ENCODE measurements at places on chromosomes 7 and 10.

DNA sequence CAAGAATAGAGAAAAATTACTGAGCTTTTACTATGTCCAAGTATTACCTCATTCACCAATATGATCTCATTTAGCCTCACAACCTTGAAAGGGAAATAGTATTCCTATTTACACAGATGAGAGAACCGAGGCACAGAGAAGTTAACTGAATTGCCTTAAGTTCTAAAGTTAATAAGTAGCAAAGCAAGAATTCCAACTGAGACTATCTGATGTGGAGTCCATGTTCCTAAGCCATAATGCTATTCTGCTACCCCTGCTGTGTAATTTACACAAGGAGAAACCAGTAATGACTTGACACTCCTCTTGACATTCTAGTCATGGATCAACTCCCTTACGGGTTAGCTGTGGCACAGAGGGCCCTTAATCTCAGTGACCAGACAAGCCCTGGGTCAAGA lies 60.7 kb downstream of the ABCB4 start:
- no peak for DNase-seq

GRCh38 chr10:60192946-60193345 lies 196.7 kb downstream of the ANK3 start:
- no peak for DNase-seq

DNA sequence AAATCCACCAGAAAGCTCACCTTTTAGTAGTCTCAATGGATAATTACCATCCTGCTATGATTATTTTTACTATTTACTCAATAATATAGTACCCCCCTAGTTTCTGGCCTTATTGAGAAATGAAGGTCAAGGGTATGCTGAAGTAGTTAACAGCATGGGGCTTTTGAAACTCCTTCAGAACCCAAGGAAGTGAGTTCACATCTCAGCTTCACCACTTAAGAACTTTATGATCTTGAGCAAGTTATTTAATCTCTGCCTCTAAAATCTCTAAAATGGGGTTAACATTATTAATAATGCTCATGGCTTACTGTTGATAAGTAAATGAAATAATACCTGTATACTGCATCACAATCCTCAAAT lies 5.8 kb downstream of the MTPN start:
- DNase-seq, result no peak

DNA sequence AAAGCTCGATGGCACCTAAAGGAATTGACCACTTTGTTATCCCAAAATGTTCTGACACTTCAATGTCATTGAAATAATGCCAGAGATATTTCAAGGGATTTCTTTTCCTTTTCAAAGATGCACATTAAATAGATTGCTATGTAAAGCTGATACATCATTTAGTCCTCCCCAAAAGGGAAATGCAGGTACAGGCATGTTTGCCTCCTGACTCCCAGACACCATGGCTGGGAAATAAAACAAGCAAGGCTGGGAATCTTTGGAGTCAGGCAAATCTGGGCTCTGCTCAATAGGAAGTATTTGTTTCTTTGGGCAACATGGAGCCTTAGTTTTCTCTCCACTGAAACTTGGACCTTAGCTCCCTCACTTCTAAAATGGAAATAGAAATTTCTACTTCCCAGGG lies 230.8 kb upstream of the LRRTM3 start:
- no peak for DNase-seq

DNA sequence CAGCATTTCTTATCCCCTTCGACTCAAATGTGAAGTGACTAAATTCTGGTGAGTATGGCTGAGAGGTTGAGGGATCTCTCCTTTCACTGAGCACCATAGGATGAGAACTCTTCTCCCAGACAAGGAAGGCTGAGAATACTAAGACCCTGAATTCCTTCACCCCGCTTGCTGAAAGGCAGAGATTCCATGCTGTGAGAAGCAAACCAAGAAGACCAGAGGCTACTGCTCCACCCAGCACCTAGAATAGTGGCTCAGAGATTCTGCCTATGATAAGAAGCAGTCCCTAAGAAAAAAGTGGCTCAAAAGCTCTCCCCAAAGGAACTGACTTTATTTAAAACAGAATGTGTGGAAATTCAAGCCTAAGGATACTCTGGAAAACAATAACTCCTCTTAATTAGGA lies 26.7 kb upstream of the WNT2 start:
- DNase-seq, result no peak

- DNase-seq, result no peak
These were observed 11.6 kb downstream of the DYDC1 start for GRCh38 chr10:80344912-80345311.

GRCh38 chr7:121266307-121266894 lies 62.4 kb upstream of the WNT16 start:
- DNase-seq, result no peak

GRCh38 chr7:19079066-19079465 lies 38.4 kb downstream of the TWIST1 start:
- DNase-seq, result no peak

DNA sequence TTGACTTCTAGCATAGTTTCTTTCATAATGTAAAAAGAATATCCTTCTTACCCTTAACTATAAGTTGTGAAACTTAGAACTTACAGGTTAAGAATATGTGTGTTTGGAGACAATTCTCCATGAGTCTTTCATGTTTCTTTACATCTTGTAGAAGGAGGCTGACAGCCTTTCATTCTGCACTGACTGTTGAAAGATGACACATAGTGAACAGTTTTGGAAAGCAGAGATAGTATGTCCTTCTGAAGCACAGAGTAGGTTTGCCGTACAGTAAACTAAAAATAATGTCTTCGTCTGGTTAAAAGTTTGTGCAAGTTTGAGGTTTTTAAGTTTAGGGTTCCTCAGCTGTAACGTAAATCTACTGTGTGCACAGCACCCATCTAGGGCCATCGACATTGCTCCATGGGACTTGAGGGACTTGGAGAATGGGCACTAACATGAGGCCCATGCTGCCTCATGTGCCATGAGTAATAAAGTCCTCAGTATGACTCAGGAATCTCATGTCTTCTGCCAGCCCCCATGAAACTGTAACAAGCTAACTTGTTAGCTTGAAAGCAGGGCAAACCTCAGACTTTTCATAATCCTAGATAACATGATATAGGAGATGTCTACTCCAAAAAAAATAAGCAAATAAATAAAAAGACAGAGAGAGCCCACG lies 24.5 kb upstream of the ELAPOR2 start:
- DNase-seq, result no peak

- no peak for DNase-seq
These were observed 2.9 kb downstream of the RBM20 start for GRCh38 chr10:110647136-110647430.

- no peak for DNase-seq
These were observed 53.3 kb upstream of the DNAJB12 start for GRCh38 chr10:72407927-72408600.

DNA sequence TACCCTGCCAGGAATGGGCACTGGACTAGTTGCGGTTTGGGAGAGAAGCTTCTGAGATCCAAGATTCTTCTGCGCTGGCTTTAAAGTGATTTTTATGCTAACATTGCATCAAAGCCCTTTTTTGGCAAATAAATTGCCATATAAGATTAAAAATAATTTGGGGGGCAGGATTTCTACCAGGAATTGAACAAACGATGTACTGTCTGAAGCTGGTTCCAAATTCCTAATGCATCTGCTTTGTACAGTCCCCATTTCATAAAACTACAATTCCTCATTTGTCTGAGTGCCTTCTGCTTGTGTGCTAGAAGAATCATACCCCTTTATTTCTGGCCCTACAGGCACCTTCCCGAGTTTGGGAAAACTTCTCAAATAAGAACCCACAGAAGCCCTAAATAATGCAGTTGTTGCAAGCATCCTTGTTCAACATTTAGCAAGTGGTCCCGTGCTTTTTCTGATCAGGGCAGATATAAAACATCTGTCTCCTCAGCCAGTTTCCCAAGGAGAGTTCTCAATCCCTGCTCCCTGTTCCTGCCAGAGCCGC lies 349.7 kb downstream of the PTEN start:
- DNase-seq, result no peak

DNA sequence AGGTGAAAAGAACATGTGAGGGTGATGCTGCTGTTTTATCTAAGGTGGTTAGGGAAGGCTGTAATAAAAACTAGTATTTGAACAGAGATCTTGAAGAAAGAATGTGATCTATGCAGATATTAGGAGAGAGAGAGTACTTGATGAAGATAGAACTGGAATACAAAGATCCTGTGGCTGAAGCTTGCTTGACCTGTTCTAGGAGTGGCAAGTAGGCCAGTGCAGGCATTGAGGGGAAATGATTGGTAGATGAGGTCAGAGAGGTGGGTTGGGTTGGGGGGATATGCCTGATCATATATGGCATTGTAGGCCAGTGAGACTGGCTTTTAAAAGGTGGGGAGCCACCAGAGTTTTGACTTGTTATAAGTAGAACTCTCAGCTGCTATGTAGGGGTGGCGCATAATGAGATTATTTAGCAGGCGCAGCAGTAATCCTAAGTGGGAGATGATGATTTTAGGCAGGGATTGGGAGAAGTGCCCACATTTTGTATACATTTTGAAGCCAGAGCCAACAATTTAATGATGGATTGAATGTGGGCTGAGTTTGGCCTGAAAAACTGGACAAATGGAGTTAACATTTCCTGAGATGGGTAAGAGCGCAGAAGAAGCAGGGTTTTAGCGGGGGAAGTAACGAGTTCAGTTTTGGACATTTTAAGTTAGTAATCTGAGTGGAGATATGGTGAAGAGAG lies 8.2 kb downstream of the CCSER2 start:
- DNase-seq, result no peak

GRCh38 chr7:10128748-10129147 lies 844.9 kb upstream of the PHF14 start:
- DNase-seq, result no peak

- DNase-seq, result no peak
These were observed 201.2 kb downstream of the LHFPL3 start for GRCh38 chr7:104529567-104529966.

DNA sequence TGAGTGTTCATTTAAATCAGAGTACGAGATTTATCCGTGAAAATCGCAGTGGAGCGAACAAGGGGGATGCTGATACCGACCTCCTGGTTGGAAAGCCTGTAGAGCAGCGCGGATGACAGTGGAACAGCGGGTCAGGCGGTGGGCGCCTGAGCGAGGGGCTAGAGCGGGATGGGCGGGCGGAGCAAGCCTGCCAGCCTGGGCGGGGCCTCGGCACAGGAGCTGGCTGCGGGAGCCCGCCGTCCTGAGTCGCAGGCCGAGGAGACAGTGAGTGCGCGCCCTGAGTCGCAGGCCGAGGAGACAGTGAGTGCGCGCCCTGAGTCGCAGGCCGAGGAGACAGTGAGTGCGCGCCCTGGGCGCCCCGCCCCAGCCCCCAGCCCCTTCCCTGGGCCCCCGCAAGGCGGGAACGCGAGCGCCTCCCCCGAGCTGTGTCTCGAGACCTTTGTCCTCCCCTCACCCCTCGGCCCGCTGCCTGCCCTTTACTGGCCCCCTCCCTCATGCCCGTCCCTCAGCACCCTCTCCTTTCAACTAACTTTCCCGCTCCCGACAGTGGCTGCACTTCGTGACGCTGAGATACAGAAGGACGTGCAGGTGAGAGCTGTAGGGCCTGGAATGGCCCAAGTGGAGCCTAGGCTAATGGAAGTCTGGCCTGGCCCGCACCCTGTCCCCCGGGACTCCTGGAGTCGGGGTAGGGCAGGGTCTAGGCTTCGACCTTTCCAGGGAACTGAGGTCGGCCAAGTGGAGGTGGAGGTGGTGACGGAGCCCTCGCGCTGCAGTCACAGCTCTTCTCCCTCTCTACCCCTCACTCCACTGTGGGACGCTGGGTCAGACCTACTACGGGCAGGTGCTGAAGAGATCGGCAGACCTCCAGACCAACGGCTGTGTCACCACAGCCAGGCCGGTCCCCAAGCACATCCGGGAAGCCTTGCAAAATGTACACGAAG lies at the start of gene AS3MT:
TSS of gene AS3MT (plus strand) at position 213 of the 941 bp plus-strand sequence. CDS start at position 336, 123 bp downstream.
- peak; percentile 83 for DNase-seq

DNA sequence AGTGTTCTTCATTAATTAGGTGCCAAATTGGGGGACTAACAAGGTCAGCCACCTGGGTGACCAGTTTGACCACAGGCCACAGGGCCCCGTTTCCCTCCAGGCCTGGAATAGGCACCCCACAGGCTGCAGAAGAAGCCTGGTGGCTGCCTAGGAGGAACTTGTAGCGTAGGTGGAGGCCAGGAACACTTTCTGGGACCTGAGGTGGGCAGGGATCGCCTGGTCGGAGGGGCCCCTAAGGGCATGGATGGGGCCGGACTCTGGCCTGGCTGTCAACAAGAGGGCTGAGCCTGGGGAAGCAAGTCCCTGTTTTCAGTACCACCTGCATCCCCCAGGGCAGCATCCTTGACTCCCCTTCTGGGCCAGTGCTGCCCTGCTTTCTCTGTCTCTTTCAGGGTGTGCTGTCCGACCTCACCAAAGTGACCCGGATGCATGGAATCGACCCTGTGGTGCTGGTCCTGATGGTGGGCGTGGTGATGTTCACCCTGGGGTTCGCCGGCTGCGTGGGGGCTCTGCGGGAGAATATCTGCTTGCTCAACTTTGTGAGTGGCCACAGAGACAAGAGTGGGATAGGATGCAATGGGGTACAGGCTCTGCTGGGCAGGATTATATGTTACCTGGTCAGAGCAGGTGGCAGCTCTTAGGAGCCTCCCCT lies 30.7 kb upstream of the SH2D4B start:
- no peak for DNase-seq

DNA sequence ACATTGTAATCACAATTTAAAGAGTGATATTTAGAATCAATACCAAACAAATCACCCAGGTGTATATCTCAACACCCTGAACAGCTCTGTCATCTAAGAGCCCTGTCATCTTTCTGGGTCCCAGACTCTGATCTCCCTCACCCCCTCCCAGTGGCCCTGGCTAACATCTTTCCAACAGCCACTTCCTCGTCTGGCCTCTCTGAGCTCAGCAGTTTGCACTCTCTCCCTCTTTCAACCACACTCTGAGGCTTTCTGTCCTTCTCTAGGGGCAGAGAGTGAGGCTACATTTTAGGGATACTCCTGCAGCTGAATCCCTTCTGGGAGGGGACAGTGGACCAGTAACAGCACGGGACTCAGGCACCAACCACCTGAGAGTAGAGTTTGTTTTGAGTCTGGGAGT lies 17.1 kb upstream of the PRRT4 start:
- DNase-seq, result no peak

DNA sequence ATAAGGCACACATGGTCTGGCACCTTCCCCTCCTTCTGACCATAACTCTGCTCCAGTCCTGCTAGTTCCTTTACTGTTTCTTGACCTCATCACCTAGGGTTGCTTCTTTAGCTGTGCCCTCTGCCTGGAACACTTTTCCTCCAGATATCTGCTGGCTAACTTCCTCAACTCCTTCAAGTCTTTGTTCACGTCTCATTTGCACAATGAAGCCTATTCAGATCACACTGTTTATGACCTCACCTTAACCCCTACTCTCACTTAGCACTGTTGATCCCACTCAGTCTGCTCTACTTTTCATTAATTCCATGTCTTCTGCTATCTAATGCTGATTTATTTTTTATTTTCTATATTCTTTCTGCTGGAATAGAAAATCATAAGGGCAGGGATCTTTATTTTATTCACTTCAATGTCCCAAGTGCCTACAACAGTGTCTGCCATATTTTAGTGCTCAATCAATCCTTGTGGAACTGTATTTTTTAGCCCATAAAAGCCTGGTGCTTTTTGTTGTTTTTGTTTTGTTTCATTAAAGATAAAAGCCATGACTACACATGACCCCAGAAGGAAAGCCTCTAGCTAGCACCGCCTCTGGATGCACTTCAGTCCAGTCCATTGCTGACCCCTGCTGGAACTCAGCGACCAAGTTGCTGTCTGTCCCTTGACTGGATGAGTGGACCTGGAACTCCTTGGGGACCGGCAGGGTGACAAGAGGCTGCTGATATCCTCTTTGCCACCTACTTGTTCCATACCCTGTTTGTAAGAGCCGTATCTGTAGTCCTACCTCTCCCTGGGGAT lies 12.3 kb downstream of the KLF14 start:
- peak; percentile 68 for DNase-seq

Measured in retina (tissue), 1 donor.